ENCODE measurements at places on chromosomes 1 and 21. TPM values are rescaled to one million over a fixed set of nuclear protein-coding genes. Genes with fewer than 3 reads are reported as not detected.

DNA sequence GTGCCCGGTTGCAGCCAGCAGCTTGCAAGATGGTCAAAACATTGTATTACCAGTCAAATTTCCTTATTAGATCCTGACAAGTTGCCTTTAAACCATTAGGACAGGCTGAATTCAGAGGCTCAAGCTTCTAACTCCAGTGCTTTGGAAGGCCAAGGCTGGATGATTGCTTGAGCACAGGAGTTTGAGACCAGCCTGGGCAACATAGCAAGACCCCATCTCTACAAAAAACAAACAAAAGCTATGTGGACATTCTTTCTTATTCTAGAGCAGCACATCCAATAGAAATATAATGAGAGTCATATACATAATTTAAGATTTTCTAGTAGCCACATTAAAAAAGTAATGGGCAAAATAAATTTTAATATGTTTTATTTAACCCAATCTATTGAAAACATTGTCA is 149.3 kb downstream of the RUNX1 start:
- H3K4me1 ChIP-seq: no peaks in the 10 kb centered on the region
- DNase-seq: no peak
- peaks cover 26% of the 10 kb centered on the region for H3K36me3 ChIP-seq

- H3K27me3 ChIP-seq: no peaks in the 10 kb centered on the region
- H3K4me3 ChIP-seq: no peak overlapping the region
- DNase-seq: no peak
- H3K4me1 ChIP-seq: no peaks in the 10 kb centered on the region
- no peak overlapping the region for H3K27ac ChIP-seq
- no peaks in the 10 kb centered on the region for H3K36me3 ChIP-seq
Measured at GRCh38 chr1:196538473-196538872, 69.8 kb downstream of the KCNT2 start.

GRCh38 chr1:239261521-239261920 is 124.8 kb upstream of the CHRM3 start:
- no peak overlapping the region for H3K27ac ChIP-seq
- no peaks in the 10 kb centered on the region for H3K4me1 ChIP-seq
- no peaks in the 10 kb centered on the region for H3K36me3 ChIP-seq
- DNase-seq: no peak

GRCh38 chr1:10767282-10767681 is 29.2 kb downstream of the CASZ1 start:
- H3K27ac ChIP-seq: no peak overlapping the region
- no peaks in the 10 kb centered on the region for H3K4me1 ChIP-seq
- no peak overlapping the region for H3K4me3 ChIP-seq

SOD1 gene
- total RNA-seq: 197 TPM
